ENCODE measurements at places on chromosomes 2 and 18. TPM values are rescaled to one million over a fixed set of nuclear protein-coding genes. Genes with fewer than 3 reads are reported as not detected.
A peak's percentile ranks its signal among the peaks of the same experiment; 100 is the strongest.

The SCN7A gene
- 18.2 TPM for total RNA-seq

The UGT1A8 gene
- not detected for total RNA-seq

The SLC39A6 gene
- 102 TPM for total RNA-seq

The FHOD3 gene
- 32.0 TPM for total RNA-seq

DNA sequence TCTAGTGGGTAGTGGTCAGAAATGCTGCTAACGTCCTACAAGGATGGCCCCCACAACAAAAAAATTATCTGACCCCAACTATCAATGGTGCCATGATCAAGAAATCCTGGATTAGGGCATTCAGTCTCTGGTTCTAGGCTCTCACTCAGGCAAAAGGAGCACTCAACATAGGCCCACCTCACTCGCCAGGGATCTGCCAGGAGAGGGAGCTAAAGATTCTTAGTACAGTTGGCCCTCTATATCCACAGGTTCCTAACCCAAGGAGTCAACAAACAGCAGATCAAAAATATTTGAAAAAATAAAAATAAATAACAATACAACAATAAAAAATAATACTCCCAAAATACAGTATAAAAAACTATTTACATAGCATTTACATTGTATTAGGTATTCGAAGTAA, 10.0 kb downstream of the SLC4A5 start:
- DNase-seq = no peak

DNA sequence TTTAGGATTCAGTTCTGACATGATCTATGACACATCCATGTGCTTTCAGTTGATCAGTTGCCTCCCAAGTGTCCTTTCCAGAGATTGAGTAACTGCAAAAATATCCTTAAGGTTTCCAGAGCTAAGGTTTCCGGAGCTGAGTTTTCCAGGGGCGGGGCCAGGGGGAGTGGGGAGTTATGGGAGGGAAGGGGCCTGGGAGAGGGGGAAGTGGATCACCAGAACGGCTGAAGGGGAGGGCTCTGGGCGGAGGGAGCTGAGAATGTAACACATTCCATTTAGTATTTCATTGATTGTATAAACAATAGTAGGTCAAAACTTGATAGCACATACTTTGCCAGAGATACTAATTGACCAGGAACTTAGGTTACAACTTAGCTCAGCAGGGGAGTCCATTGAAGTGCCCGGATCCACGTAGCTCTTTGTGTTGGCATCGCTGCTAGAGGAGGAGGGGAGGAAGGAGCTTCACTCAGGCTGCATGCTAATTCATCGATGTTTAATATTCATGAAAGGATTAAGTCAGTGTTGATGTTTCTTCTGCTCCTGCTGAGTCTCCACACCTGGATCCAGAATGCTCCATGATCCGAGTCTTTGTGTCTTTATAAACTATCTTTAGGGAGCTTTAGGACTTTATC, 289.8 kb downstream of the ALPK2 start:
- DNase-seq = peak; percentile 84

- no peak for DNase-seq
Observed at GRCh38 chr2:173898996-173899395, 66.2 kb downstream of the SP3 start.

DNA sequence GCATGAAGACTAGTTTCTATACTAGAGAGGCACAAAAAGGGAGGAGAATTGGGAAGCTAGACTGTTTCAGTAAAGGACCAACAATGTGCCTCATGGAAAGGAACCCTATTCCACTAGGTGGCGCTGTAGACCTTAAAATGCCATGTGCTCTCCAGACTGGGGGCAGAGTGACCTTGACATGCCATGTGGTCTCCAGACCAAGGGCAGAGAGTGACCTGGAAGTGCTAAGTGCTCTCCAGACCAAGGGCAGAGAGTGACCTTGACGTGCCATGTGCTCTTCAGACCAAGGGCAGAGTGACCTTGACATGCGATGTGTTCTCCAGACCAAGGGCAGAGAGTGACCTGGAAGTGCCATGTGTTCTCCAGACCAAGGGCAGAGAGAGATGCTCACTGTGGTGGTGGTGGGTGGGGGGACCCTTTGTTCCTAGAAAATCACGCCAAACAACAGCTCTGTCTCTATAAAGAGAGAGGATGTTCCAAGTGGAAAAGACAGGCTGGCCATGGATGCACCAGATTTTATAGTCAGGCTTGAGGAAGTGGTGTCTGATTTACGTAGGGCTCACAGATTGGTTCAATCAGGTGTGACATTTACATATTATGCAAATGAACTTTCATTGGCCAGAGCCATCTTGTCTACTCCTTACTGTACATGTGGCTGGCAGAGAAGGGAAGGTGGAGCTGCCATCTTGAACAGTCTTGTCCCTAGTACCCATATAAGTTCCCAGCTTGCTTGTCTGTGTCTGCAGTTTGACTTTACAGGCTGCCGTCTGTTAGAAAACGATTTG, 344.0 kb upstream of the DDX18 start:
- DNase-seq = peak; percentile 26

GRCh38 chr2:105761931-105762515, 17.3 kb downstream of the NCK2 start:
- DNase-seq = no peak

GRCh38 chr2:165402162-165402561, 67.3 kb upstream of the CSRNP3 start:
- peak; percentile 25 for DNase-seq

DNA sequence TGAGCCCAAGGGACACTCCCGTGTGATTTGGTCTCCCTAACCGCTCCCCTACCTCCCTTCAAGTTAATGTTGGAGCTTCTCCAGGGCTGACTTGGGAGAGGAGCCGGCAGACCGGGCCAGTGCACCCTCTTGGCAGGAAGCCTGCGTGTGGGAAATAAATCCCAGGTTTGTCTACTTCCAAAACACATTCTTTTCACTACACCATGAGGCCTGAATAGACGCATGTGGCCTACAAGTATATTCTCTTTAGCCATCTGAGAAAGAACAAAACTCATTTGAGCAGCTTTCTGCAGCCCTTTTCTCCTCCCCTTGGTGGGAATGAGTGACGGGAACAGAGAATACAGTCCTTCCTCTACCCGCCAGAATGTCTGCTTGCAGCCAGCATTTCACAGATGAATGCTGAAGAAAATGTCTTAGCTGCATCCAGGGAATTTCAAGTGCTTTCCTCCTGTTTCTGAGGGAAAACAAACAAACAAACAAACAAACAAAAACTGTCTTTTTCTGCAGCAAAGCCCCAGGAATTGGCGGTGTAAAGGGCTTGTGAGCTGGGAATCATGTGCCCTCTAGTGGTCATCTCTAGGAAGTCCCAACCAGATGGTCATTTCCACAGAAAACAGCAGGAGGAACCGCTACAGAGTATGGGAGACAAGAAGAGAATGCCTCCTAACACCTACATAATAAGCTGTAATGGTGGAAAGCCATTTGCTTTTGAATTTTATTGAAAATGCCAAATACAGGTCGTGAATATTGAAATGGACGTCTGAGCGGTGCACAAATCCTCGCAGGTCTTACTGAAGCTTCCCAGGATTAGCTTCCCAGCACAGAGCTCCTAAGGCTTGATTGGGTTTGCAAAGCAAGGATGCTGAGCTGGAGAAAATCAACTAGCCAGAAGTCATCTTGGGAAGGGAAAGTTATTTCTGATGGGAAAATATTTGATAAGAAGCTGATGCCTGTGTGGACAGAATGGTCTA, 41.2 kb upstream of the DAPL1 start:
- peak; percentile 83 for DNase-seq

DNA sequence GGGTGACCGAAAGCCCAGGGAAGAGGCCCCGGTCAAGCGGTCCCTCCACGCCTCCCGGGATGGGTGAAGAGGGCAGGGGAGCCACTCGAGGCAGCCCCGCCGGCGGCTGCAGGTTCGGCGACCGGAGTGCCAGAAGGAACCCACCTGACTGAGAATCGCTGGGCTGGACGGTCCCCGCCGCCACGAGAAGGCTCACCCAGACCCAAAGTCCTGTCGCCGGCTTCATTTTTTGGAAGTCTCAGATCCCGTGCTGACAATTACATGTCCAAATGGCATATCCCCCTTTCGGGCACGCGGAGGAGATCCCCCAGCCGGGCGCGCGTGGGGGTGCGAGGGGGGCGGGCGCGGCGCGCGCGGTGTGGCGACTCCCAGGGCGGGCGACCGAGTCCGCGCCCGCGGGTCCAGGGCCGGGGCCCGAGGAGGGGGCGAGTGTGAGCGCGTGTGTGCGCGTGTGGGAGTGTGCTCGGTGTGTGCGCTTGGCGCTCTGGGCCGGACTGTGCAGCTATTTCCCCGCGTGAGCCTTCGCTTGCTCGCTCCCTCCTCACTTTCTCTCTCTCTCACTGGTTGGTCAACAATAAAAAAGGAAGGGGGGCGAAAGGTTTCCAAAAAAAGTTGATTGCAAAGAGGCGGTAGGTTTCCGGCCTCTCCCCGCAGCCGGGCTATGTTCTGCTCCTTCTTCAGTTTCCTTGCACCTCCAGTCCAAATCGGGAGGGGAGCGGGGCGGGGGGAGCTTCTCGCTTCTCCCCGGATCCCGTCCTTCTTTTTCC, at the start of gene ERBB4:
Gene ERBB4 (minus strand): TSS at position 498 of the 767 bp plus-strand sequence. CDS start 272 bp downstream, at position 226.
- DNase-seq = no peak

DNA sequence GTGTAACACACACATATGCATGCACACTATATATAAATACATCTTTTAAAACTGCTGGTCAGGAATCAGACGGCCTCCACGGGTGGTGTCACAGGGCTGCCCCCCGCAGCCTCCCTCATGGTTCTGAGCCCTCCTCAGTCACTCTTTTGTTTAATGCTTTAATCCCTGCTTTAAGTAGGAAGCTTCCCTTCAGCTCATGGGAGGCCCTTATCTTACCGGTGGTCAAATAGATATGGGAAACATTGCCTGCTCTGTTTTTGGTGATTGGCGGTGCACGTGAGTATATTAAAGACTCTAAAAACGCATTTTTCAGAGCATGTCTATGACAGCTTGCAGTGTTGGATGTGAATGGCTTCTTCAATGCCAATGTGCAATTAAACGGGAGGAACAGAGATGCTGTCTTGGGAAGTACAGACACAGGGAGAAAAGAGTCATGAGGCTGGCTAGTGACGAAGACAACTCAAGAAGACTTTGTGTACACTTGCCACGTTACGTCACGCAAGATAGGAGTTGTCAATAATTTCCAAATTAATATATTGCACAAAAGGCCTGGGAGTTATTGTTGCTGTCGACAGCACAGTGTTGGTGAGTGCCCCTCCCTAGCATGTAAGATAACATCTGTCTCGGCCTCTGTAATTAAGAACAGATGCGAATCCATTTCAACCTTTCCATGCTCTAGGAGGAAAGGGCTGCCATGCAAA, 23.3 kb downstream of the GNLY start:
- peak; percentile 78 for DNase-seq

GRCh38 chr2:10389573-10389972, 58.6 kb downstream of the ODC1 start:
- peak; percentile 24 for DNase-seq
